RWPE1 (cell line): ENCODE measurements at places on chromosomes 5 and 9.

DNA sequence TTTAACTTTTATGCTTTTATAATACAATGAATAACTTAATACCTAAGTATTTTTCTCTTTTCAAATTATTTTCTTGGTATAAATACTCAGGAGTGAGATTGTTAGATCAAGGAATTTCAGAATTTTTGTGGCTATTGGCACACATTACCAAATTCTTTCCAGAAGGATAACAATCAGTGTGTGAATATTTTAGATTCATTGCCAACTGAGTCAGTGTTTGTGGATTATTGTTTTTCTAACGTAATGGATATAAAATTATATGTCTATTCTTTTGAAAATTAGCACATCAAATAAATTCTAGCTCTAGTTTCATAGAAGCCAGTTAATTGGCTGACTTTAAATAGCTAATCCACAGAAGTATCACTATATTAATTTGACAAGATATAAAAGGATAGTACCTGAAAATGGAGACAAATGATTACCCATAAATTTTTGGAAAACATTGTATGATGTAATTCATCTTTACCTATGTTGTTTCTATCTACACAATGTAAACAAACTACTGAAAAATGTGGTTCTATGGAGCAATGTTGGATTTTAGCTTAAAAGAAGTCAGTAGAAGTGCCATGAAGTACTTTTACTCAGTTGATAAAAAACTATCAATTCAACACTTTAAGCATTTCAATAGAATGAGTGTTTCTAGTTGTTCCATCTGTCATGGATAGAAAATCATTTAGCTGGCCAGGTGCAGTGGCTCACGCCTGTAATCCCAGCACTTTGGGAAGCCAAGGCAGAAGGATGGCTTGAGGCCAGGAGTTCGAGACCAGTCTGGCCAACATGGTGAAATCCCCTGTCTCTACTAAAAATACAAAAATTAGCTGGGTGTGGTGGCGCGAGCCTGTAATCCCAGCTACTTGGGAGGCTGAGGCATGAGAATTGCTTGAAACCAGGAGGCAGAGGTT is 185.1 kb downstream of the ADAMTSL1 start:
- peak; percentile 12 for DNase-seq

- no peak for DNase-seq
Observed at GRCh38 chr5:114952876-114953275, 216.8 kb downstream of the TRIM36 start.

- no peak for DNase-seq
Observed at GRCh38 chr9:99039505-99040182, 65.3 kb upstream of the TGFBR1 start.

GRCh38 chr9:93730648-93731047 is 154.3 kb downstream of the PHF2 start:
- DNase-seq, result no peak

DNA sequence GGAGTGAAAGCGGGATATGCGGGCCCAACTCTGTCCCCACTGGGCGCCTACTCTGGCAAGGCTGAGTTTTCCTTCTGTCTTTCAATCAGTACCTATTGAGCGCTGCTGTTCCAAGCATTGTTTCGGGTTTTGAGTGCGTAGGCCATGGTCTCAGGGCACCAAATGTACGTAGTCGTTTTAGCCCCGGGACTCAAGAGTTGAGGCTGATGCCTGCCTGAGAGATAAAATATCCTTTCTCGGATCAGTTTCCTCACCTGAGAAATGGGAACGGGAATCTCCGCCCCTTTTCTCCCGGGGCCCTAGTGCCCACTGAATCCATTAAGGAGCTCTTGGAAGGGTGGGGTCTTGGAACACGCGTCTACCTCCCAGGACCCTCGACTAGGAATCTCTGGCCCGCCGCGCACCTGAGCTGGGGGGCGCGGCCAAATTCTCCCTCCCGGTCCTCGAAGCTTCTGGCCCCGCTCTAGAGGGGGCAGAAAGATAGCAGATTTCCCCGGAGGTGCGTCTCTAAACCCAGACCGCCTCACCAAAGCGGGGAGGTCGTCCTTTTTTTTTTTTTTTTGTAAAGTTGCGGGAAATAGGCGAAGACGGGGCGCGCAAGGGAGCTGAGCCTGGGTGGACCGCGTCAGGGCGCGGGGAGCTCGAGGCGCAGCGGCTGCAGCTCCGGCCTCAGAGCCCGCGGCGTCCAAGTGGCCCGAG is 494 bp upstream of the CXXC5 start:
- DNase-seq, result no peak

DNA sequence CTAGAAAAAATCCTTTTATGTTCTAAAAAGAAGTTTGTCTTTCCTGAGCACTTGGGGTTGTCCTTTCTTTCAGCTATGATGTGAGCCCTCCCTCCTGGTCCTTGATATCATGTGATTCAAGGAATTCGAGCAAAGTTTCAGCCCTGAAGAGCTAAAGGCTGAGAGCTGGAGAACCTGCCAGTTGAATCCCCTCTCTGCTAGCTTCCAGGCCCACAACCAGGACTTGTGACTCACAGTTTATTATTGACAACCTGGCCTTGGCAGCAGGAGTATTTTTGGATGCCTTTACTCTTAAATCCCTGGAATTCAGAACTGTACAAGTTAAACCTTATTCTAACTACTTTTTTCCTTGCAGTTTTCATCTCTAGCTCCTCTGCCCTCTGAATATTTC is 182.8 kb downstream of the SPOCK1 start:
- DNase-seq, result no peak

GRCh38 chr5:179230061-179230461 is 115.2 kb downstream of the ADAMTS2 start:
- no peak for DNase-seq

DNA sequence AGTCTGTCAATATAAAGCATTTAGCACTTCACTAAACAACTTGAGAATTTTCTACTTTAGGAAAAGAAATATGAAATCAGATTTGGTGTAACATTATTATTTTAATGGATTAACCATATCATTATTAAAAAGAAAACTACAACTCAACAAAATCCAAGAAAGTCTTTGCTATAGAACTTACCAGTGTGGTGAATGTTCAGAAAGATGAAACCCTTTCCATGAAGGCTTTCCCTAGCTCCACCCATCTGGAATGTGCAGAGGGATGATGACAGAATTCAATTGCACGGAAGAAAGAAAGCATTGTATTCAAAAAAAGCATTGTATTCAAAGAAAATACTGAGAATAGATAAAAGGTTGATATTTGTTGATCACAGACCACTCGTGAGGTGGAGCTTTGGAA is 328.6 kb upstream of the NUDT12 start:
- DNase-seq, result no peak

- DNase-seq, result peak; percentile 89
Observed at GRCh38 chr5:175214152-175214551, 229.8 kb downstream of the DRD1 start.

DNA sequence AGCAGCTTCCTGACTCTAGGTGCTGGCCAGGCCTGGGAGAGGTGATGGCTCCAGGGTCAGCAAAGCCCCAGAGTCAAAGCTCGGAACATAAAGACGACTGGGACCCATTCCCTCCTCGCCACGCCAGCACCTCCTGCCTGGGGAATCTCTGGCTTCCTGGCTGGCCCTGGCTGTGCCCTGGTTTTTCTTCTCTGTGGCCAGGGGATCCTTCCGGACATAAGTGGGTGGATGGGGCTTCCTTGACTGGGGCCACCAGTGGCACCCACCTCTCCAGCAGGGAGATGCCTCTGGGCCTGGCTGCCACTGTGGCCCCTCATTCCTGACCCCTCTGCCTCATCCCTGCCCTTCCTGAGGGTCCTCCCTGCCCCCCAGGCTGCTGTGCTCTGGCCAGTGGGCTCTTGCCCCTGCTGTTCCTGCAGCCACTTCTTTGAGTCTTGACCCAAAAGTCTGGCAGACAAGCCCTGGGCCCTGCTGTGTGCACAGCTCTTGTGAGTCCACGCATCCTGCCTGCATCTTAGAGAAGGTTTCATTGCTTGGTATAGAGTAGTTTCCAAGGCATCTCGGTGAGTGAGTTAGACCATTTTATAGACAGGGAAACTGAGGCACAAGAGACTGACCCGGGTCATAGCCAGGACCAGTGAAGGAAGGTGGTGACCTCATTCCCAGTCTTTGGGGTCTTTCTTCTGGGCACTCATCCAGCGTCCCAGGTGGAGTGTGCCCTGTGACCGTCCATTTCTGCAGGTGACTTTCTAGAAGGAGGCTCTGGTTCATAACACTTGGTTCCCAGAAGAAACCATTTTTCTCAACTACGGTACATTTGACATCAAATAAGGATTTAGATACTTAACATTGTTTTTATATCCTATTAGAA is 17.3 kb upstream of the LPCAT1 start:
- no peak for DNase-seq

GRCh38 chr5:33242277-33242676 is 198.5 kb upstream of the TARS1 start:
- no peak for DNase-seq
